WTC11 (cell line): ENCODE measurements at places on chromosomes 3 and 15. TPM values are rescaled to one million over a fixed set of nuclear protein-coding genes. Genes with fewer than 3 reads are reported as not detected.

DNA sequence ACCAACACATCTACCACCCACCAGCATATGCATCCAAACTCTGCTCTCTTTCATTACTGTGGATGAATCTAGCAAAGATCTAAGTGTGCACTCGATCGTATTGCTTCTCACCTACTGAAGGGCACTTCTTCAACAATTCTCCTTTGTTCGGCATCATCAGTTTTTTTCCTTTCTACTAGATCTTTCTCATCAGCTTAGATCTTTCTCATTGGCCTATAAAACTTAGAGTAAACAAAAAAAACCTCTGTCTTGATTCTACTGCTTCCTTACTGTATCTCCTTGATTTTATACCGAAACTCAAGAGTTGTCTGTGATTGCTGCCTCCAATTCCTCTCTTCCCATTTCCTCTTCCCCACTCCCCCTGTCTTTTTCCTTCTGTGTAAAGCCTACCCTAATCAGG lies 36.1 kb upstream of the TIPARP start:
- no peak overlapping the region for H3K4me3 ChIP-seq
- no peak for DNase-seq
- H3K36me3 ChIP-seq: no peaks in the 10 kb centered on the region
- H3K27ac ChIP-seq: no peak overlapping the region
- H3K4me1 ChIP-seq: peaks cover 9% of the 10 kb centered on the region

Gene PTX3
- total RNA-seq: 0.59 to 0.76 TPM (median 0.73 TPM) in 3 replicates

Gene POPDC2
- total RNA-seq: 0.48 to 0.64 TPM (median 0.53 TPM) in 3 replicates

GRCh38 chr3:160008961-160009360 lies 20.3 kb downstream of the IL12A start:
- DNase-seq: no peak
- H3K4me1 ChIP-seq: no peaks in the 10 kb centered on the region
- no peak overlapping the region for H3K27ac ChIP-seq
- H3K4me3 ChIP-seq: no peak overlapping the region
- H3K27me3 ChIP-seq: no peaks in the 10 kb centered on the region

GRCh38 chr3:157533298-157534070 lies 30.3 kb upstream of the VEPH1 start:
- H3K4me3 ChIP-seq: no peak overlapping the region
- H3K4me1 ChIP-seq: no peaks in the 10 kb centered on the region
- no peak for DNase-seq
- no peak overlapping the region for H3K27ac ChIP-seq
- H3K36me3 ChIP-seq: no peaks in the 10 kb centered on the region
- H3K27me3 ChIP-seq: no peaks in the 10 kb centered on the region

DNA sequence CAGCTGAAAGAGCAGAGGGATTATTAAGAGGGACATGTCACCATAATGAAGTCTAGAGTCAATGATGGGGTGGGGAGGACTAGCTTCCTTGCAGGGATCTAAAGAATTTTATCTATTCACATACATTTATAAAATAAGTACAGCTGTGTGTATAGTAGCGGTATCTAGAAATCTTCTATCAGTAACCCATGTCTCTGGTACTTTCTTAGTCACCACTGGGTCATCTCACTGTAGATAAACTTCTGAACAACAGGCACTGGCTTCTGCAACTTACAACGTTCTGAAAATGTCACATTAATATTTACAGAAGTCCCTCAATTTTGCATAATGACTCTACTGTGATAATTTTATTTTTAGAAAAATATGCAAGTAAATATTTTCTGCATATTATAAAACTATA lies 401.7 kb downstream of the TBC1D5 start:
- no peak for DNase-seq
- H3K36me3 ChIP-seq: no peaks in the 10 kb centered on the region
- no peak overlapping the region for H3K27ac ChIP-seq
- H3K4me1 ChIP-seq: no peaks in the 10 kb centered on the region
- no peak overlapping the region for H3K4me3 ChIP-seq

Gene TM4SF18
- 1.6 to 2.4 TPM (median 2.2 TPM) in 3 replicates for total RNA-seq

Gene BFSP2
- 0.44 TPM in 1 of 3 replicates, not detected in the others for total RNA-seq

- no peak for DNase-seq
- H3K27ac ChIP-seq: peak overlapping the region; percentile 29
- peaks cover 55% of the 10 kb centered on the region for H3K36me3 ChIP-seq
- no peaks in the 10 kb centered on the region for H3K27me3 ChIP-seq
Observed at GRCh38 chr3:128804017-128804810, 75.2 kb upstream of the ACAD9 start.

Gene FANCD2OS
- total RNA-seq: not detected in 3 replicates

Gene ARIH1
- 198 to 206 TPM (median 201 TPM) in 3 replicates for total RNA-seq

GRCh38 chr3:47850564-47851410 lies 47.8 kb downstream of the DHX30 start:
- no peaks in the 10 kb centered on the region for H3K27me3 ChIP-seq
- H3K36me3 ChIP-seq: peaks cover 44% of the 10 kb centered on the region
- no peak for DNase-seq
- H3K27ac ChIP-seq: peak overlapping the region; percentile 64

- no peaks in the 10 kb centered on the region for H3K36me3 ChIP-seq
- DNase-seq: no peak
- H3K27me3 ChIP-seq: no peaks in the 10 kb centered on the region
- H3K4me1 ChIP-seq: no peaks in the 10 kb centered on the region
- H3K4me3 ChIP-seq: no peak overlapping the region
- H3K27ac ChIP-seq: no peak overlapping the region
Observed at GRCh38 chr3:46061108-46061720, 33.9 kb upstream of the XCR1 start.

DNA sequence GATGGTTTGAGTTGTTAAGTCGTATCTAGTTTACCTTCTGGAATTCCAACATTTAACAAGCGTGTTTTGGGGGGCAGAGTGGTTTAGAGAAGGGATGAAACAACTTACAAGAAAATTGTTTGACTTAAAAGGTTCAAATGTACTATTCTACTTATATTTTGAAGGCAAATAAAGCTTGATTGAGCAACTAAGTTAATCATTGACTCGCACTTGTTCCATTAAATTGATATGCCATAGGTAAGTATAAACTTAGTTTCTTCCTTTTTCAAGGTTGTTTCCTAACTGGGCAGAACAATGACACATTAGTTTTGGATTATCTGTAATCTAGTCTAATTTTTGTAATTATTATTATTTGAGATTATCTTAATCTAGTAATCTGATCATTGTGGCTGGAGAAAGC lies 48.3 kb upstream of the CPNE4 start:
- H3K4me3 ChIP-seq: no peak overlapping the region
- peaks cover 21% of the 10 kb centered on the region for H3K4me1 ChIP-seq
- H3K27me3 ChIP-seq: peaks cover 8% of the 10 kb centered on the region
- DNase-seq: no peak
- H3K36me3 ChIP-seq: no peaks in the 10 kb centered on the region

GRCh38 chr3:111691293-111691909 lies 96.3 kb upstream of the ZBED2 start:
- no peaks in the 10 kb centered on the region for H3K36me3 ChIP-seq
- H3K4me1 ChIP-seq: peaks cover 10% of the 10 kb centered on the region; the same call in 1 of the 2 replicates
- DNase-seq: no peak
- no peak overlapping the region for H3K4me3 ChIP-seq
- H3K27ac ChIP-seq: no peak overlapping the region
